MCF 10A (cell line): ENCODE measurements at places on chromosomes 5 and 9.

- no peak for DNase-seq
Observed at GRCh38 chr5:176203086-176203485, 35.1 kb upstream of the SIMC1 start.

- no peak for DNase-seq
Observed at GRCh38 chr5:34722183-34722582, 66.1 kb downstream of the RAI14 start.

DNA sequence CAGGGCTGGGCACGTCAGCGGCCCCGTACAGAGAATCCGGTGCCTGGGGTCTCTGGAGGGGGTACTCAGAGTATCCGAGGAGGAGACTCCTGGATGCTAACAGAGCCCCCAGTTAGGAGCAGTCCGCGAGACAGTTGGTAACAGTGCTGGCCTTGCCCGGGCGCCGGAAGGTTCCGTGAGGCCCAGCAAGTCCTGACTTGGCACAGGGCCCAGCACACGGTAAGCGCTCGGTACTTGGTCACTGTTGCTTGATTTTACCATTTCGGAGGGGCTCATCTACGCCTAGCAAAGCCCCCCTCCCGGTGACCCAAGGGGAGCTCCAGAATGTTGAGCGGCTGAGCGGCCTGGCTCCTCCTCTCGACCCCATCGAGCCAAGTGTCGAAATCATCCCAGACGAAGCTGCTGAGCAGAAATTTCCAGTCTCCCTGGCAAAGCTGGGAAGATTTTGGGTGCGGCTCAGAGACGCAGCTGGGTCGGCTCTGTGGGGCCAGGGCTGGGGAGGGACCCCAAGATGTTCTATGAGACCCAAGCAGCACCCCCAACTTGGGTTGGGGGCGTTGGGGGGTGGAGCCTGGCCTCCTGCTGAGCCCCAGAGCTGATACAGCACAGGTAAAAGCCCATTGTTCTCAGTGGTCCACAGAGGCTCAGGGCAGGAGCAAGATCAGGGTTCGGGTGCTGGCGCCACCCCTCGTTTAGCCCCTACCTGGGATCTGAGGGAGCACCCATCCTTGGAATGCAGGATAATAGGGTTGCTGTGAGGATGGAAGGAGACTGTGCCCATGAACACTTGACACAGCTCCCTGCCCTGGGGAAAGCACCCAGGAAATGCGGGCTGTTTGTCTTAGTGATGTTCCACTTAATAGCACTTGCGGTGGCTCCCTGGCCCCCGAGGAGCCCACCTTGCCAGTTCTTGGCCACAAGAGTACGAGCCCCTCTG lies 137.2 kb downstream of the C9orf50 start:
- peak; percentile 94 for DNase-seq

- no peak for DNase-seq
Observed at GRCh38 chr9:120439926-120440325, 140.0 kb downstream of the CDK5RAP2 start.

- DNase-seq = no peak
Observed at GRCh38 chr9:133521122-133522072, 3.4 kb downstream of the MYMK start.

DNA sequence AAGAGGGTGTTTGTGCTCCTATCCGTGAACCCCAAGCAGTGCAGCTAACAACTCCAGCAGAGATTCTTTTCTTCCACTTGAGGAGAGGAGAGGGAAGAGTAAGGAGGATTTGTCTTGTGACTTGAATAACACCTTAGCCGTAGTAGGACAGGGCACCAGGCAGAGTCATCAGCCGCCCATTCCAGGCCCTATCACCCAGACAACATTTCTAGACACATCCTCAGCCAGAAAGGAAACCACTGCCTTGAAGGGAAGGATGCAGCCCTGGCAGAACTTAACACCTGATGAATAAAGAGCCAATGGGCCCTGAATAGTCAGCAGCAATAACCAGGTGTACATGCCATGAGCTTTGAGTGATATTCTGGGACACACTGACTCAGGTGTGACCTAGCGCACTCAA lies 1013.0 kb upstream of the COX7C start:
- no peak for DNase-seq

- DNase-seq = peak; percentile 17
Observed at GRCh38 chr5:160064417-160064810, 54.8 kb downstream of the PWWP2A start.

DNA sequence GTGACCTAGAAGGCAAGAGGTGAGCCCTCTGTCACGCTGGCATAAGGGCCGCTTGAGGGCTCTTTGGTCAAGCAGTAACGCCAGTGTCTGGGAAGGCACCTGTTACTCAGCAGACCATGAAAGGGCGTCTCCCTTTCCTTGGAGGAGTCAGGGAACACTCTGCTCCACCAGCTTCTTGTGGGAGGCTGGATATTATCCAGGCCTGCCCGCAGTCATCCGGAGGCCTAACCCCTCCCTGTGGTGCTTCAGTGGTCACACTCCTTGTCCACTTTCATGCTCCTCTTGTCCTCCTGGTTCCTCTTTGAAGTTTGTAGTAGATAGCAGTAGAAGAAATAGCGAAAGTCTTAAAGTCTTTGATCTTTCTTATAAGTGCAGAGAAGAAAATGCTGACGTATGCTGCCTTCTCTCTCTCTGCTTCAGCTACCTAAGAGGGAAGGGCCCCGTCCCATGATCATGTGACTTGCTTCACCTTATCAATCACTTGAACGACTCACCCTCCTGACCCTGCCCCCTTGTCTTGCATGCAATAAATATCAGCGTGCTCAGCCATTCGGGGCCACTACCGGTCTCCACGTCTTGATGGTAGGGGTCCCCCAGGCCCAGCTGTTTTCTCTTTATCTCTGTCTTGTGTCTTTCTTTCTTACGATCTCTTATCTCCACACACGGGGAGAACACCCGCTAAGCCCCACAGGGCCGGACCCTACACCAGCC lies 16.7 kb upstream of the SCGB3A1 start:
- DNase-seq = peak; percentile 28
